NCI-H1048 (cell line): ENCODE measurements at places on chromosomes 11 and 22.

DNA sequence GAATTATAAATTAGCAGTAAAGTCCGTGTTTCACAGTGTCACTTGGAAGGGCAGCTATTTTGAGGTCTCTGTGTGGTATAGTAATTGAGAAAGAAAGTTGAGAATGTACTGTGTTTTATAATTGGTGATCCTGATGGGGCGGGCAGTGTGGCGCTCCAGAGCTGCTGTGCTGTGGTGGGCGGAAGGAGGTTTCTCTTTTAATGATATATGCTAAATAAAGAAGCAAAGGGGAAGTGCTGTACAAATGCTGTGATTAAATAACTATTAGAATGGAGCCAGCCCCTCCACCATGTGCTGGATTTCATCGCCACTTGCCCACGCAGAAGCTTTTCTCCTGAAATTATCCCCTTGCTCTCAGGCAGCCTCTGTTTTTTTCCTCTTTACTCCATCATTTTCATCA, 24.6 kb downstream of the ATXN10 start:
- no peak for DNase-seq

DNA sequence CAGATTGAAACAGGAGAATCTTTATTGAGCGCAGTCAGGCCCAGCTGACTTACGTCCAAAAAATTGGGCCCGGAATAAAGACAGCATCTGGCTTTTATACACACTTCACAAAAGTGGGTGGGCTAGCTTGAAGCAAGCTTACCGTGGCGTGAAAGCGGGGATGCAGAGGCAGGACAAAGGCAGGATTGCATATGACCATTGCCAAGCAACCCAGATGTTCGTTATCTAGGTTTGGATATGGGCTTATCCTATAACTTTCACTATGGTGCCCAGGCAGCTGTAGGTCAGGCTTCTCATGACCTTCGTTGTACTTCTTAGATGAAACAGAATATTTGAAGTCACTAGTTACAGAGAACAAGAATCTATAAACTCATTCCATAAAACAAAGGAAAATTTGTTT, 1575.6 kb upstream of the RAG2 start:
- no peak for DNase-seq

- DNase-seq, result no peak
These were observed 5.3 kb upstream of the TBX1 start for GRCh38 chr22:19755145-19755710.

GRCh38 chr11:27420722-27421572, 51.6 kb downstream of the LGR4 start:
- DNase-seq, result no peak

DNA sequence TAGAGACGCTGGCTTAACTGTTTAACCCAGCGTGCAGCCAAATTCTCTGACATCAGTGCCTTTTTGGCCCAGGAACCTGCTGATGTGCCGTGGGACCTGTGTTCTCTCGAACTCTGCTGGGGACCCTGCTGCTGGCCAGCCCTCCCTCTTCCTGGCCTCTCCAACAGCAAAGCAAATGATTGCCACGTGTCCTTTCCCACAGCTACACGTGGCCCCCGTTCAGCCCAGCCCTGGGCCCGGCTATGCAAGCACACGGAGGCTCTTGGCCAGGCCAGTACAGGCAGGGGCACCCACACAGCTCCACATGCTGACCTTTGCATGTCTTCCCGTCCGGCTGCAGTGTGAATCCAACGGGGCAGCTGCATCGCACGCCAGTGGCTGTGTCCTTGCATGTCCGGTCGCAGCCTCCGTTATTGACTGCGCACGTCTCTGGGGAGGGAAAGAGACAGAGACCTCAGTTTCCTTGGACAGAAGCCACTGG, 51.6 kb upstream of the TTLL12 start:
- no peak for DNase-seq

DNA sequence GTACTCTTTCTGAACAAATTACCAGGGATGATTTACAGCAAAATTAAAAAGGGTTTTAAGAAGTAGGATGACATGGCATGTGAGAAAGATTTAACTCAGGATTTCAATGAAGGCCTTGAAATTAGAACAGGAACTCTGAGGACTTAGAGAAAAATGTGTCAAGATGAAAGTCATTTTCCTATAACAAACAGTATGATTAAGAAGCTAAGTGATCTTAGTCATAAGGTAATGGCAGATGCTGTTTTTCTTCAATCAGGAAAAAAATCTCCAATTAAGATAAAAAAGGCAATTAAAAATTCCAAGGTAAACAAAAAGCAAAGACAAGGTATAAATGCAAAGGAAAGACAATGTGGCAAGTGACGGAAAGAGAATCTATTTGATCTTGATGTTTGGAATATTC, 73.5 kb downstream of the GAB2 start:
- no peak for DNase-seq

GRCh38 chr11:68020575-68020974, 9.9 kb upstream of the NDUFS8 start:
- no peak for DNase-seq

DNA sequence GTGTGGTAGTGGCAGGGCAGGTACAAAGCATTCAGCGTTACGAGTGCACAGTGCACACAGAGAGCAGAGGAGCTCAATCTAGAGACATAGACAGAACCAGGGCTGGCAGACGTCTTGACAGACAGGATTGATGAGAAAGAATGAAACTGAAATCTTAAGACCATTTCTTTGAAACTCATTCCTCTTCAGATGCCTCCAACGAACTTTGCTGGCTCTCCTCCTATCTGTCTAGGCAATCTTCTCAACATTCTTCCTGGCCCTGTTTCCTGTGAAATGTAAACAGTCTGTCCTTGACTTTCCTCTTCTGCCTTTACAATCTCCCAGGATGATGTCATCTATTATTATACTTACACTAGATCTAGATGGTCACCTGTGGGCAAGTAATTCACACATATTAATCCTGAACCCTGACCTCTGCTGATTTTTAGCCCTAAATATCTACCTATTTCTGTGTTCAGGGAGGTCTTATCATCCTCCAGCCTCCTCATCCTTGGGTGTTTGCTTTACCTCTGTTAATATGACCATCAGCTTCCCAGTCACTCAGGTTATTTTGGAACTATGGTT, 119.5 kb downstream of the ENTHD1 start:
- DNase-seq, result no peak

- DNase-seq, result no peak
These were observed 11.4 kb upstream of the OR56A3 start for GRCh38 chr11:5930614-5931013.

GRCh38 chr22:35792506-35792905, 74.8 kb downstream of the APOL5 start:
- no peak for DNase-seq

- DNase-seq, result no peak
These were observed 38.4 kb downstream of the TOLLIP start for GRCh38 chr11:1271002-1271401.

- no peak for DNase-seq
These were observed 136.0 kb downstream of the SERGEF start for GRCh38 chr11:17876827-17877226.

GRCh38 chr11:113752932-113753331, 20.6 kb downstream of the ZW10 start:
- DNase-seq, result no peak

- no peak for DNase-seq
These were observed 88.0 kb downstream of the ZBTB16 start for GRCh38 chr11:114147375-114148012.

- DNase-seq, result no peak
These were observed 5.8 kb downstream of the ISX start for GRCh38 chr22:35071784-35072183.
